ENCODE measurements at places on chromosomes 16 and 17.

GRCh38 chr17:7370853-7371252, 10.0 kb upstream of the TNK1 start:
- no peak for DNase-seq

DNA sequence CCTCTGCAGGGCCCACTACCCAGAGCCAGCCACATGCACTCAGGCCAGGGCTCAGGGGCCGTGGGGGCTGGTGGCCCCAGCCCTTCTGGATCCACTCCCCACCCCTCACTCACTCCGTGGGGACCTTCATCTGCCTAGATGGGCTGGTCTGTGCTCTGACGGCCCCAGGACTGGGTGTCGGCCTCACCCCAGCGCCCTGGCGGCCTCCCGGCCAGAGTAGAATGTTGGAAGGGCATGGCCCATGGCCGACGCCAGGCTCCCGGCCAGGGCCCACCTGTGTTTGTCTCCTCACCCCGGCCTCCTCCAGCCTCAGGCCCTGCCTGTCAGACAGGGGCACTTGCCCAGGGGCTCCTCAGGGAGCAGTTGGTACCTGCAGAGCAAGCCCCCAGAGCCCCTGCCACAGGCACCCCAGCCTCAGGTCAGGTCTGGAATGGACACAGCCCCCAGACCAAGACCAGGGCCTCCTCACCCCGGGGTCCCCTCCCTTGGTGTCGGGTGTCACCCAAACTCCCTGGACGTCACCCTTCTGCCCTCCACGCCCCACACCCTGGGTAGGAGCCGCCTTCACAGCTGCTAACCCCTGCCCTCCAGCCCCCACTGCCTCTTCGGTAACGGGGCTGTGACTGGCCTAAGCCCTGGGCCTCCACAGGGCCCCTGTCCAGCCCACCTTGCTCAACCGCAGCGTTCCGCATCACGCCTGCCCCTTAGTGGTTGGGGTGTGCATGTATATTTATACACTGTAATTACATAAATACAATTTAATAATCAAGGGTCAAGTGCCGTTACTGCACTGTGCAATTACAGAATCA, 3.0 kb upstream of the CDH15 start:
- DNase-seq = no peak

- DNase-seq = no peak
Measured at GRCh38 chr17:4008441-4009185, 44.4 kb upstream of the ATP2A3 start.

GRCh38 chr17:66411520-66411919, 109.1 kb downstream of the PRKCA start:
- no peak for DNase-seq

DNA sequence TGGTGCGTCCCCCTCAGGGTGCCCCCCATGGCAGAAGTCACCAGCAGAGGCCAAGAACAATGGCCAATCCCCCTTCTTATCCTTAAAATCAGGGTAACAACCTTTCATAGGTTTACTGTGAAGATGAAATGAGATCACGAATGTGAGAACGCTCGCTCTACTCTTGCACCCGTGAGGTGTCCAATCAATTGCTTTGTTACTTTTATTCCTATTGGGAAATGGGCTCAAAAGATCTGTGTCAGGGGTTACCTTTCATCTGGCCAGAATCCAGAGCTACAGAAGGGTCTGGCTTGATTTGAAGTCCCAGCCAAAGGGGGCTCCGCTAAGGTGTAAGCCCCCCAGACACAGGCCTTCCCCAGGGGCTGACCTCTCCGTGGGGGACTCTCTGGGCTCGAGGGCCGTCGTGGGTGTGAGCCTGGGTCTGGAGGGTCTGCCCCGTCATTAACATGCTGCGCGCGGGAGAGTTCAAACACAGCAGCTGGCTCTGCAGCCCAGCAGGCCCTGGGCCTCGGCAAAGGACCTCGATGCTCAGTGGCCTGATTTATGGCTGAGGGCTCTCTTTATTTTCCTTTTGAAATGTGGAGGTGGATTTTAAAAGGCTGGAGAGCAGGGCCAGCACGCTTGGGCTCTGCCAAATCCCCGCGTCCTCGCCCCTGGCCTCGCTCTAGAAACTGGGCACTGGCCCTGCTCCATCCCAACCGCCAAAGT, 10.4 kb downstream of the ABR start:
- no peak for DNase-seq

DNA sequence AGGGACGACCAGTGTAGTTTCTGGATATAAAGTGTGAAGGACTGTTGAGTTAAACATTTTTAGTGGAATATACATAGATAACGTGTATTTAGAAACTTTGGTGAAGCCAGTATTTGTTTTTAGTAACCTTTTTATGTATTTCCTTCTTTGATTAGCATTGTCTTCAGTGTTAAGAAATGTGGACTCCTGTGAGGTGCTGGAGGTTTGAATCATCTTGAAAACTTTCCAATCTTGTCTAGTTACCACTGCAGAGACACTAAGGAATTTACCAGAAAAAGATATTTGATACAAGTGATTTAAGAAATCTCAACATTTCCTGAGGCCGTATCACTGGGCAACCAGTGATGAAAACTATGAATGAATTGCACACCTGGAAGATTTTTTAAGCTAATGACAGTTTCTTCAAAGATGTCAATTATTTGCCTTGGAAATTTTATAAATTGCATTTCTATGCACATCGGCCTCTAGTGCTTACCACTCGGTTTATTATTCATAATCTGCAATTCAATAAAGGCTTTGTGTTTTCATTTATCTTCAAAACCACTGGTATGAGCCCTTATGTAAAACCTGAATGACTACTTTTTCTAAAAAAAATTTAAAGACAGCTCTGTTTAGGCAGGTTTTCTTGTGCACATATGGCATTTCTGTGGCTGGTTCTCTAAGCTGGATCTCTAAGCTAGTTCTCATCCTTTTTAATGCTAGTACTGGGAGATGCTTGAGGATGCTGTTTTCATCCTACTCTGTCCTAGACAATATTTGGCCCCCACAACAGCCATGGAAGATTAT, 31.4 kb upstream of the ADCY7 start:
- no peak for DNase-seq

- no peak for DNase-seq
Measured at GRCh38 chr17:66335797-66336196, 33.4 kb downstream of the PRKCA start.

- DNase-seq = no peak
Measured at GRCh38 chr16:53084141-53084541, 29.4 kb downstream of the CHD9 start.

- DNase-seq = no peak
Measured at GRCh38 chr16:10501016-10501607, 79.3 kb downstream of the EMP2 start.

GRCh38 chr16:22711847-22712246, 102.1 kb upstream of the HS3ST2 start:
- no peak for DNase-seq

DNA sequence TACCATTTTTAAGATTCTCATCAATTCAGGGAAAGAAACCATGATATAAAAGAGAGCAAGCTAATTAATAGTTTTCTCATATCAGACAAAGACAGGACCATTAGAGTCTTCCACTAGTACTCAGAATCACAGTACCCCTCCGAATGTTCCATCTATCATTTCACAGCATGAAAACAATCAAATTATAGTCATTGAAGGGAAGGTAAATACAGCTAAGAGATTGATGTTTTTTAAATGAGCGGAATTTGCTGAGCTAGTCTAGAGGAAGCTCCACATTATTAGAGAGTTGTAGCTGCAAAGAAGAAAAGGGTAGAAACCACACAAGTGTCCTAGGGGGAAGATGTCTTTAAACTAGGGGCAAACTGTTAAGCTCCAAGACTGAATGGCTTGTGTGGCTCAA, 808.9 kb downstream of the CDH11 start:
- DNase-seq = no peak

DNA sequence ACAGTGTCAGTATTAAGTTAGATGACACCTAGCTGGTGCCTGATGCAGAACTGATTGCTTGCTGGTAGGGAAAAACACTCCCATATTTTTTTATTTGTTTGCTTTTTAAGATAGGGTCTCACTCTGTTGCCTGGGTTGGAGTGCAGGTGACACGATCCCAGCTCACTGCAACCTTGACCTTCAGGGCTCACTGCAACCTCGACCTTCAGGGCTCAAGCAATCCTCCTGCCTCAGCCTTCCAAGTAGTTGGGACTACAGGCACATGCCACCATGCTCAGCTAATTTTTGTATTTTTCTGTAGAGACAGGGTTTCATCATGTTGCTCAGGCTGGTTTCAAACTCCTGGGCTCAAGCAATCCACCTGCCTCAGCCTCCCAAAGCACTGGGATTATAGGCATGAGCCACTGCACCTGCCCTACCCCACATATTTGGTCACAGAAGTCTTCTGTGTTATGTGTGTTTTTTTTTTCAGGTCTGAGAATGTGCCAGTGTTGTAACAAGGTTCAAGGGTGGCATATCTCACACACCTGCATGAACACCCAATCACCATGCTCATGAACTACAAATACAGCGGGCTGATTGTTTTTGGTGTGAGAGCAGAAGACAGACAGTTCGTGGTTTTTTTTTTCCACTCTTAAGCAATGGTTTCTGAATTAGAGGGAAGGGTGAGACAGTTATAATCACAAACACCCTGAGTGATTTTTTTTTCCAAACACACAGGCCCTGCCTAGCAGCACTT, 22.8 kb downstream of the SPAG9 start:
- no peak for DNase-seq

- no peak for DNase-seq
Measured at GRCh38 chr16:75311383-75311938, 60.0 kb upstream of the BCAR1 start.

DNA sequence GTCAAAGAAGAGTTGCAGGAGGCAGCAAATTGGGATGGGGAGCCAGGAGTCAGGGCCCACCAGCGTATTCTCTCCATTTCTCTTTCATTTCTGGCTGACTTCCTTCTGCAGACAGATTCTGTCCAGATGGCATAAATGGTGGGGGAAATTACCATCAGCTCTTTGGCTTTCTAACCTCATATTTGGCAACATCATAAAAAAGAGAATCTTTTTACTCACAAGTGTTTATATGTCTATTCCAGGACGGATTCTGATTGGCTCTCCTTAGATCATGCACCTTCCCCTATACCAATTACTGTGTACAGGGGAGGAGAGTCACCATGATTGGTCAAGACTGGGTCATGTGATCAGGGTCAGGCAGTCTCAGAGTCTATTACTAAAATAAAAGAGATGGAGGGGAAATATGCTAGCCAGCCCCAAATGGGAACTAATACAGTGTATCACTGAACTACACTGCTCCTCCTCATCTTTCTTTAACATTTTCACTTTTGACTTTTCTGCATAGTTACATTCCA, 537.1 kb upstream of the EEF2KMT start:
- no peak for DNase-seq

DNA sequence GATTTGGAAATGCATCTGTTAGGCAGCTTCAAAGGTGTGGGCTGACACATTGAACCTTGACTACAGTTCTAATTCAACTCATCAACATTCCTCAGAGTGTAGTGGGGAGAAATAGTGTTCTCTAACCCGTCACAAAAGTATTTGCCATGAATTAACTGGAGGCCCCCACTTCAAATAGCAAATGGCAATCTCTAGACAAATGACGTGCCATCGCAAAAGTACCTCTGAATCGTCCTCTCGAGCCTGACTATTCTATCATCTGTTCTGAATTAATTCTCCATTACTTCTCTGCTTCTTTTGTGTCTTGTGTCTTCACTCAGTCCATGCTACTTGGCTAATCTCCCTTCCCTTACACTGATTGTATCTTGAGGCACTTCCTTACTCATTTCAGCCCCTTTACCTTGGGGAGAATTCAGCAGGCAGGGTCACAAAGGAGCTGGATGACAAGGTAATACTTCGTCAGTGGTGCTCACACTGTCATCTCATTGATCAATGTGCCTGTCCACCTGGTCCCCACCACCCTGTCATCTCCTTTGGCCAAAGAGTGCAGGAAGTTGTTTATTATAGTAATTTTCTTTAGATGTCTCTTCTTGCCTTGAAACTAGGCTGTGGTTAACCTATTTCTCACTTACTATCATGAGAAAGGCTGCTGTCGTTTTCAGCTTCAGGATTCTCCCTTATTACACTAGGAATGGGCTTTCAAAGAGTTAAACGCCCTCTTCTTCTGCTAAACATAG, 108.4 kb downstream of the SYCE1L start:
- no peak for DNase-seq

DNA sequence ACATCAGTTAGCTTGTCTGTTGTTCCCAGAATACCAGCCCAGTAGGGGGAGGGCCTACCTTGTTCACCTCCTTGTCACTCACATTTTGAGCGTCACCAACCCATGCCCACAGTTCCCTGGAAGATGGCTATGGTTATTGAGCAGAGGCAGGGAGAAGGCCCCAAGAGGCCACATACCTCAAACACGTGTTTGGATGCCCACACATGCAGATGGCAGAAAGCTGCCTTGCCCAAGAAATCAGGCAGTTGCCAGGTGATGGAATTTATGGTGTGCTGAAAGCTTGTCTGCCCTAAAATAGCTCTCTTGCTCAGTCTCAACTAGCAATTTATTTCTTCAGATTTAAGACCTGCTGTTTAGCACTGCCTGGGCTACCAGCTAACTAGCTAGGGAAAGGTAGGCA, 16.5 kb upstream of the CMTM4 start:
- no peak for DNase-seq

DNA sequence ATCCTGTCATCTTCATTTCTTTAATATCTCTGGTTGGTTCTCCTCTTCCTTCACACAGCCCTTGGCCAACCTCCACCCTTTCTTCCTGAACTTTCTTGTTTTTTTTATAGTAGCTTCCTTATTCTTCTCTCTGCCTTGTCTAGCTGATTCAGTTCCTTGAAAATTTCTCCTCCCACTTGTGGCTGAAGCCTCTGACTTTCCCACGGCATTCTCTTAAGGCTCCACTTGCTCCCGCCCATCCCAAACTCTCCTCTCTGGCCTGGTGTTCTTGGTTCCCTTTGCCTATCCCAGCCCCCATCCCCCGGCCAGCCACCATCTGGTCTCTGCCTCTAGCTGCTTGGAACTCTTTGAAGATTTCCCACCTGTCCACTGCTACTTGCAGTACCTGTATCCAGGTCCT, 29.1 kb downstream of the NLRP1 start:
- DNase-seq = no peak

GRCh38 chr16:71669926-71670536, 44.0 kb downstream of the MARVELD3 start:
- no peak for DNase-seq

GRCh38 chr16:83244057-83244456, 563.7 kb upstream of the HSBP1 start:
- no peak for DNase-seq

GRCh38 chr17:67116045-67116575, 71.8 kb downstream of the CACNG1 start:
- DNase-seq = no peak

- DNase-seq = no peak
Measured at GRCh38 chr17:17538417-17539391, 42.5 kb upstream of the RASD1 start.
